Activated naive CD4-positive, alpha-beta T cell treated with anti-CD3 and anti-CD28 coated beads, Interleukin-2, amount 50 U/mL, for 16 hours (primary cell): ENCODE measurements at places on chromosomes 2 and 18.

DNA sequence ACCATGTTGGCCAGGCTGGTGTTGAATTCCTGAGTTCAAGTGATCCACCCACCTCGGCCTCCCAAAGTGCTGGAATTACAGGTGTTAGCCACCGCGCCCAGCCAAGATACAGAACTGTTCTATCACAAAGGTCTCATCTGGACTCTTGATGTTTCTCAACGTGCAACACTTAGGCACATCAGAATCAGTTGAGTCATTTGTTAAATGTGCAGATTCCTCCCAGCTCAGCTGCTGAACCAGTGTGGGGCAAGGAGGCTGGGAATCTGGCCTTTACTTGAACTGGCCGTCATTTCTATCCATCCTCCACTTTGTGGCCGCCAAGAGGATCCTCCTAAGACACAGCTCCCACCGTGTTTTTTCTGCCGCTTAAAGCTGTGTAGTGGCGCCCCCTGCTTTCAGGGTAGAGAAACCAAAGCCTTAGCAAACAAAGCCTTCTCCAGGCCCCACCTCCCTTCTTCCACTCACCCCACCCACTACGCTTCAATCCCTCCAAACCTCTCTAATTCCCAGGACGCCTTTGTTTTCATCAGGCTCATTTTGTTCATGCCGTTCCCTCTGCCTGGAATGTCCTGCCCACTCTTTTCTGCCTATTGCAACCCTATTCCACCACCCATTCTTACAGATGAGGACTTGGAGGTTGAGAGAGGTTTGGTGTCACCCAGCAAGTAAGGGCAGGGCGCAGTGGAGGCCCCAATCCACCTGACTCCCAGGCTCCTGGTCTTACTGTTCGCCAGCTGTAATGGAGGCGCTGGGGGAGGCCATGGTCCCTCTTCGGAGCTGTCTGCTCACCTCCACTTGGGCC is 776 bp upstream of the SPEG start:
- DNase-seq = no peak

DNA sequence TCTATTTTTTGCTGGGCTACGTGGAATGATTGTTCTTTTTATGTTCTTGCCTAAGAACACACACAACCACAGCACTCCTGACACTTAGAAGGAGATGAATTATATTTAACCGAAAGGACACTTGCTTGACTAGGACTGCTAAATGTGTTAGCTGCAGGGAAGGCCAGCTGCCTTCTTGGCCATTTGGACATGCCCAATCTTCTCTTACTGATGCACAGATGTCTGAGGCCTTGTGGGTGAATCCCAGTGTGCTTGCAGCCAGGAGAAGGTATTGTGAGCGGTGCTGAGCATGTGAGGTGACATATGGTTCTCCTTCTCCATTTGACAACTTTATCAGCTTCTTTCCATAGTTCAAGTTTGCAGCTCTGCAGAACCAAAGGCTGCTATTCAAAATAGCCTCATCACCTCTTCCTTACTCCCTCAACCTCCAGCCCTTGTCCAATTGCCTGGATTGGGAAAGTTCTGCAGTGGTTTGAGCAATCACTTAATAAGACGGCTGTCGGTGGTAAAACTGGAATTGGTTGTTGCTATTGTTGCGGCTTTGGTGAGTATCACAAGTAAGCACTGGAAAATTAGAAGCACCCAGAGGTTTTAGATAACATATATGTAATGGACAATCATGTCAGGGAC is 1113.3 kb downstream of the TSN start:
- DNase-seq = no peak

DNA sequence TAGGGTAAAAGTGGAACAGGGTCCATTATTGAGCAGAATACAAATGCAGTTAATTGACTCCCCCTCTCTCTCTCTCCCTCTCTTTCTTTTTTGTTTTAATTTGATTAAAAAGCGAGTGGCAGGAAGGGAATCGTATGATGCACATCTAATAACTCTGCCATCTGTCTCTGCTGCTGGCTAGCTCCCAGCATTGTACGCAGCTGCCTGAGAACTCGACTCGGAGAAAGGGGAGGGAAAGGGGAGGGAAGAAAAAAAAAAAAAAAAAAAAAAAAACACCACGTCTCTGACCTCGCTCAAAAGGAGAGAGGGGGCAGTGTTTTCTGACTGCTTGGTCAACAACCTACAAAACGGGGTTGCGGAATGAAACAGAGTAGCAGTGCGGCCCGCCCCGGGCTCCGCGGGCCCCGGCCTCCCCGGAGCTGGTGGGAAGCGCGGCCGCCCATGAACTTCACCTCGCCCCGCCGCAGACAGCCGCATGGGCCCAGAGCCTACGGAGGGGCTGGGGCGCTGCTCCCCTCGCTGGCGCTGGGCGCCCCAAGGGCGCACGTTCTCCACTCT is 265.7 kb downstream of the TCF4 start:
- DNase-seq = no peak

DNA sequence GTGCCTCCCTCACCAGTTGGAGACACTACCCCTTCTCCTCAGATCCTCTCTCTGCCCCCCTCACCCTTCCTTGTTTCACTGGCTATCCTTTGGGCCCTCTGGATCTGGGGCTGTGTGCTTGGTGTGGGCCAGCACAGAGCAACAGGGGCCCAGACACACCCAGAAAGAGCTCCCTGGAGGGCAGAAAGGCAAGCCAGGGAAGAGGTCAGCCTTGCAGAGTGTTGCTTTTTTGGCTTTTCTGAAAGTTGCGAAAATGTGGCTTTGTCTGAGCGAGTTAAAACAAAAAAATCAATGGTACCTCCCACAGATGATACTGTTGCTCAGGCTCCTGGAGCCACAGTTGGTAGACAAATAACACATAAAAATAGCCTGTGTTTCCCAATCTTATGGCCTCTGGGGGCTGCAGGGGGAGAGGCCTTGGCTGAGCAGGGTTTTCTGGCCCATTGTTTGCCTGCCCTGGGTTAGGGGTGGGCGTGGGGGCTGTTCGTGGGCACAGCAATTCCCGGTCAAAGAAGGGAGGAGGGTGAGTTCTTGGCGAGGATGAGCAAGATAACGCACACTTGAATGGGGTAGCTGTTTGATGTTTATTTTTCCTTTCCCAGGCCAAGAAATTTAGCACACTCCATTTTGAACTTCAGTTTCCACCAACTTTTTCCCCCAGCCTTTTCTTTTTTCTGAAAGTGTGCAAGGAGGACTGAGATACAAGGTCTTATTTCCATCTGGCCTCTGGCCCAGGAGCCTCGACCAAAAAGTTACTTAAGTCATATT is 167.0 kb upstream of the HAAO start:
- no peak for DNase-seq

- DNase-seq = no peak
These were observed 86.2 kb downstream of the CHN1 start for GRCh38 chr2:174918886-174919526.

DNA sequence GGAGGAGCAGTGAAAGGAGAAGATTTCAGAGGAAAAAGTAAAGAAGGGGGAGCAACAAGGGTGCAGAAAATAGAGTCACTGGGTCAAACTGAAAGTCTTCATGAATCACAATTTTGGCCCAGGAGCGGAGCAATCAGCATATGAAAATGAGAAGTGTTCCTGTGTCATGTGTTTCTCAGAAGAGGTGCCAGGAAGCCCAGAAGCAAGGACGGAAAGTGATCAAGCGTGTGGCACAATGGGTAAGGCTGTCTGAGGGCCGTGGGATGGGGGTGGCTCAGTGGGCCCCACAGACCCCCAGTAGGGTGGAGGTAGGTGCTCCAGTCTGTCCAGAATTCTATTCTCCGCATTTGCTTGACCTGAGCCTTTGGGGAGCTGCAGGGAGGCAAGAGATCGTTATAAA is 44.2 kb downstream of the SP140 start:
- no peak for DNase-seq

GRCh38 chr2:10135296-10136089 is 13.0 kb downstream of the RRM2 start:
- no peak for DNase-seq

GRCh38 chr18:58215011-58215410 is 171.0 kb downstream of the NEDD4L start:
- no peak for DNase-seq

DNA sequence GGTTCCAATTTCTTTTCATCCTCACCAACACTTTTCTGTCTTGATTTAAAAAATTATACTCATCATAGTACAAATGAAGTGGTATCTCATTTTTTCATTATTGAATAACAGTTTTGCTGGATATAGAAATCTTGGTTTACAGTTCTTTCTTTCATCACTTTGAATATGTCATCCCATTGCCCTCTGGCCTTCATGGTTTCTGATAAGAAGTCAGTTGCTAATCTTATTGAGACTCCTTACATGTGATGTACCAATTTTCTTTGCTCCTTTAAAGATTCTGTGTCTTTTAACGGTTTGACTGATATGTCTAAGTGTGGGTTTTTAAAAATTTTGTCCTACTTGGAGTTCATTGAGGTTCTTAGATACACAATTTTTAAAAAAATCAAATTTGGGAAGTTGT is 35.0 kb downstream of the SLC3A1 start:
- no peak for DNase-seq

GRCh38 chr2:120110062-120110362 is 97.1 kb downstream of the EPB41L5 start:
- no peak for DNase-seq

DNA sequence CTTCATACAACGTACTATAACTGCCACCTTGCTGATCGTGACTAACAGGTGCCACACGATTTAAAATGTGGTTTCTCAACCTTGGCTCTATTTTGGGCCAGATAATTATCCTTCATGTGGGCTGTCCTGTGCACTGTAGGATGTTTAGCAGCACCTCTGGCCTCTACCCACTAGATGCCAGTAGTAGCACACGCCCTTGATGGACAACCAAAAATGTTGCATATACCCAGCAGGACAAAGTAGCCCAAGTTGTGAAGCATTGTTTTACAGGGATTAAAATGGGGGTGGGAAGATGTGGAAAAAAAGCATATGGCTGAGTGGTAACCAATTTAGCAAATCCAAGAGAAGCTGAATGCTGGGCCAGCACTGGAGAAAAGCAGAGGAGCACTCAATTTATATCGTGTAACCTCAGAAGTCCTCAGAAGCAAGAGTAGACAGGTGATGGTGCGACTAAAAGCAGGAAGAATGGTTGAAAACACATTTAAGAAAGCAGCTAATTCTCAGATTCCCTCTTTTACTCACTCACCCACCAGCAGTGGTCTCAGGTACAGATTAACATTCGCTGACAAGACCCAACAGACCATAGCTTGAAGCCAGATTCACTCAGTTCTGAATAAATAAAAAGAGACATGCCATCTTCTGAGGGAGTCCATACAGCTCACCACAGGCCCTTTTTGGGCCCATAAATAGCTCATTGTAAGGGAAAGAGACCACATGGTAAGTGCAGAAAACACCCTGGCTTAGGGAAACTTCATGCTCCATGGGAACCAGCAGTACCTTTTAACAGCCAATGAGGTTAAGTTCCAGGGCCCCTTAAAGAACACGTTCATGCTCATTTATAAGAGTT is 50.6 kb downstream of the RAPH1 start:
- peak; percentile 40 for DNase-seq

DNA sequence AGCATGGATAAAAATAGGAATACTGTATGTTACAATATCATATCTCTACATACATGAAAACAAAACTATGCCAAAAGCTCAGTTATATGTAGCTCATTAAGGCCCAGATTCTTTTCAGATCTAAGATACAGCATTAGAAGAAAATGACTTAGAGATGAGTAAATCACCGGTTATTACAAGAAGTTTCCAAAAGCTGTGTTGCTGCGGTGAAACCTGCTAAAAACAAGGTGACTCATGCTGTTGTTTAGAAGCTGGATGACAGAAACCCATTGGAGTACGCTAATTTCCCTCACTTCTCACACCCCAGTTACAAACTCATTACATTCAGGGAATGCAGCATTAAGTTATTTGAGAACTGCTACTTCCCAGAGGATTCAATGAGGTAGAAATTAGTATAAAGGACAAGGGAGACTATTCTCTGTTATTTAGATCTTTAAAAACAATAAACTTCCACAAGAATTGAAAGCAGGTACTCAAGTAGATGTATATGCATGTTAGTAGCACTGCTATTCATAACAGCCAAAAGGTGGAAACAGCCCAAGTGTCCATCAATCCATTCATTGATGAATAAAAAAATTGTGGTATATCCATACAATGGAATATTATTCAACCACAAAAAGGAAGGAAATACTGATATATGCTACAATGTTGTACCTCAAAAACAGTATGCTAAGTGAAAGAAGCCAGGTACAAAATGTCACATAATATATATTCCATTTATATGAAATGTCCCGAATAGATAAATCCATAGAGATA is 32.6 kb downstream of the RBKS start:
- no peak for DNase-seq

GRCh38 chr2:205858881-205859441 is 176.7 kb downstream of the NRP2 start:
- DNase-seq = no peak

DNA sequence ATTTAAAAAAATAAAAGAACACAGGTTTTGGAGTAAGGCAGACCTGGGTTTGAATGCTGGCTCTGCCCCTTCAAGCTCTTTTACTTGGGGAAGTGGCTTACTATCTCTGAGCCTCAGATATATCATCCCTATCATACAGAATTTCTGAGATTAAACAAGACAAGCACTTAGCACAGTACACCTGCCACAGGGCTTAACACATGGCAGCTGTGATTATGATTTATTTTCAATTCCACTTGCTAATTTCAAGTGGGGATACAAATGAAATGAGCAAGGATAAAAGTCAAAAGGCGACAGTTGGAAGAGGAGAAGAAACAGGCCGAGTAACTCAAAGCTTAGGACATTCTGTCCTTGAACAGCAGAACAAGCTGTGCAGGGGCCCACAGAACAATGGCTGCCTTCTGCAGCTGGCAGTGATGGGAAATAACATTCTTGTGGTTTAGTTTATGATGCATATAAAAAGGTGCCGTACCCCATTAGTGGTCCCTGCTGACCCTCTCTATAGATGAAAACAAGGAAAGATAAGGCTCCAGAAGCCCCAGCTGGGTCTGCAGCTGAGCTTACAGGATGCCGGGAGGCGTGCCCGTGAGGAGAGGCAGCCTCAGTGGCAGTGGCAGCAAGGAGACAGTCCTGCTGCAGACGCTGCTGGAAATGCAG is 45.3 kb downstream of the KIF3C start:
- DNase-seq = no peak

DNA sequence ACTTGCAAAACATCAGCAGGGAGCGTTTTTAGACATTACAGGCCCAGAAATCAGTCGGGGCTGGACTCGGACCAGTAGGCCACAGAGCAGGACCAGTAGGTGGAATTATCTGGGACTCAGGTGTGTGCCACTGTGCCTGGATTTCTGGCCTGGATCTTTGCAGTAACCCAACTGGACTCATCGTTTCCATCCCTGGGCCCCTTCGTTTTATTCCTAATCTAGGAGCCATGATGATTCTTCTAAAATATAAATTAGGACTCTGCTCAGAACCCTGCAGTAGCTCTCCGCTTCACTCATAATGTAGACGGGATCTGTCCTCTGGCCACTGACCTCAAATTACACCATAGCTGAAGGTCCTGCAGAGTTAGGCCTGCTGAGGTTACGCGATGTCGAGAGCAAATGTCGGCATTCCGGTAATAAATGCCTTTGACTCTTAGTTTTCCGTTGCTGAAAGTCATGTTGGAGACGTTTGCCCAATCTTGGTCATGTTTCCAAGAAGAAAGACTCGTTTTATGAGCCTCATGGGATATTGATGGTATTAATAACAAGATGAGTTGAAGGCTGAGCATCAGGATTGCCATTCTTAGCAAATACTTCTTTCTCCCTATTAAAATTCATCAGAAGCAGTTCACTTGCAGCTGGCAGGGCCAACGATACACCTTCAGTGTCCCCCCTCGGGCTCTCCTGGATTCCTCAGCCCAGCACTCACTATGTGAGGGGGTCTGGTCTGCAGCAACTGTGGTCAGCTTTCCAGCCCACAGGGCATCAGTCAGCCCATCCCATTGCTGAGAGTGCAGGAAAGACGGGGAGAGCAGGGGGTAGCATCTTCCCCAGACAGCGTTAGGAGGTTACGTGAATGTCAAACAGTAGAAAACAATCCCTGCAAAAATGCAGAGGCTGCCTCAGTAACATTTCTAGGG is 39.9 kb upstream of the KLF11 start:
- no peak for DNase-seq
